ENCODE measurements at places on chromosomes 11 and 22. TPM values are rescaled to one million over a fixed set of nuclear protein-coding genes. Genes with fewer than 3 reads are reported as not detected.

The RFPL3 gene
- total RNA-seq, result not detected

The THRSP gene
- not detected for total RNA-seq

The CSF2RB gene
- 0.98 TPM for total RNA-seq

The MIAT gene
- total RNA-seq, result 0.72 TPM

The OR5B21 gene
- total RNA-seq, result not detected

The SMDT1 gene
- total RNA-seq, result 8.0 TPM

The MLC1 gene
- total RNA-seq, result not detected

The MMP10 gene
- total RNA-seq, result 3.6 TPM

The ACRV1 gene
- total RNA-seq, result not detected

The HPS5 gene
- 43.3 TPM for total RNA-seq

The C11orf52 gene
- not detected for total RNA-seq

- no peak for DNase-seq
Measured at GRCh38 chr11:97269527-97269926, 879.7 kb downstream of the JRKL start.

DNA sequence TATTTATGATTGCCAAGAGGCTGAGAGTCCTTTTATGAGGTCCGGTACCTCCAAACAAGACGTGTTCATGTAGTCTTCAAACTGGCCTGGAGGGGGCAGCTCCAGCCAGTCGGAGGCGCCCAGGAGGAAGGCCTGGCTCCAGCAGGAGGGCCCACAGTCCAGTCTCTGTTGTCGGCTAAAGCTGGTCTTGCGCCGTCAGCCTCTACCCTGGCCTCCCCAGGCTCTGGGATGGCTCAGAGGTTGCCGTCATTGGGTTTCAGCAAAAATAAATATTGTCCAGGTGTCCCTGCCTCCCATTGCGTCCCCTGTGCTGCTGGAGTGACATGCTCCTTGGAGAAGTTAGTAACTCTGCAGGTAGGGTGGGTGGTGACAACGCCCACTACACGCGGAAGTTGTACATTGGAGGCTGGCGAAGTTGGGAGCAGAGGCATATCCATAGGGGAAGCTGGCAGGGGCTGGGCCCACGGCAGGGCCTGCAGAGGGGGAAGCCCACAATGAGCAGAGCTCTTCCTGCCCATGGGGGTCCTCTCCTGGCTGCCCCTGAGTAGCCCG lies 1.0 kb upstream of the SLC25A1 start:
- DNase-seq, result peak; percentile 85

GRCh38 chr11:73468590-73469161 lies 92.5 kb downstream of the RELT start:
- no peak for DNase-seq

GRCh38 chr11:119550053-119550752 lies 127.2 kb upstream of the THY1 start:
- peak; percentile 62 for DNase-seq

GRCh38 chr11:504053-504993 lies 2.7 kb downstream of the RNH1 start:
- peak; percentile 82 for DNase-seq

DNA sequence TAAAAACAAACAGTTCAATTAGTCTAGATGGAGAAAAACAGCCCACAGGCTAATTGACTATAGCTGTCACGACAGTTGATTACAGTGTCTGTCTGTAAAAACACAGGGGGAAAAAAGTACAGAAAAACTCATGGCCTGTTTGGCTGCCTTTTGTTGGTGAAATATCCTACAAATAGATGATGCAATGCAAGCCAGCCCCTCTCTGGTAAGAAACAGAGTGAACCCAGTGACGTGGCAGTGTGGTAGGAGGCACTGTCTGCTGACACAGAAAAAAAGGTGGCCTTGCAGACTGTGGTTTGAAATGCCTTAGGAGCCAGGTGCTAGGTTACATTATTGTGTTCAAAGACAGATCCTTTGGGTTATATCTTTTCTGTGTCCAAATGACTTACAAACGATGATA lies 431.4 kb upstream of the CCDC90B start:
- DNase-seq, result no peak

DNA sequence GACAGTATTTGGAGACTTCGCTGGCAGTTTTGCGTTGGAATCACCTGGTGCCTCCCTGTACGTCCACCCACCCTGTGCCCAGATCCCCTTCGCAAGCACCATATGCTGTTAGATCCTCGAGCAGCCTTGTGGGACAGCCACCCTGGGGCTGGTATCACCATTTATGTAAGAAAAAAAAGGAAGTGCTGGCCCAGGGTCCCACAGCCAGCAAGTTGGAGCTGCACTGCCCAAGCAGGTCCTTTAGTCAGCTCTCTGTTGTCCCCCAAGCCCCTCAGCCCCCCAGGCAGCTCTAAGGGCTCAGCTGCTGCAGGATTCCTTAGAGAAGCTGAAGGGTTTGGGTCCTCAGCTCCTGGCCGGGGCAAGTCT lies 80.3 kb downstream of the FBLN1 start:
- no peak for DNase-seq

DNA sequence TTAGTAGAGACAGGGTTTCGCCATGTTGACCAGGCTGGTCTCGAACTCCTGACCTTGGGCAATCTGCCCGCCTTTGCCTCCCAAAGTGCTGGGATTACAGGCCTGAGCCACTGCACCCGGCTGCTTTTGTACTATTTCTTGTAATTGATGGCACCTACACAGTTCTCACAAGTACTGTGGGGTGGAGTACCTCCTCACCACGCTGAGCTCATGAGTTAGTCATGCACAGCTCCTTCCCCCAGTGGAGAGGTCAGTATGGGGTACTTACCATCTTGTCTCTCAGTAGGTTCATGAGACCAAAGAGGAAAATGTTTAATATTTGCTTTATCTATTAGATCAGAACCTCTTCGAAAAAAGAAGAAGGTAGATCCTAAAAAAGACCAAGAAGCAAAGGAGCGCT lies 2.1 kb downstream of the MRPL40 start:
- no peak for DNase-seq

DNA sequence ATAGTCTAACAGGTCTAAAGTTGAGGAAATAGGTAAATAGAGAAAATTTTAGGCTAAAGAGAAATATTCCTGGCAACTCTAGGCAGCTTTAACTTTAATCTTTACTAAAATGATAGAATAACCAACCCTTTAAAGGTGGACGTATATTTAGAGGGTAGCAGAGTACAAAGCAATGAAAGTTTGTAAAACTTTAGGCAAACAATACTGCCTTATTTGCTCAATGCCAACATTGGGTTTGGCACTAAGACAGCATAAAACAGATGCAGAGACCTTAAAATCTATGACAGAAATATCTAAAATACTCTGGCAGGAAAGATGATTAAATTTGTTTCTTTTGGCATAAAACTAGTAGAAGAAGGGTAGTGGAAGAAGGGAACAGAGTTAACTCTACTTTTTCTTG lies 70.7 kb downstream of the EMSY start:
- peak; percentile 43 for DNase-seq

- peak; percentile 58 for DNase-seq
Measured at GRCh38 chr11:61587541-61587941, 6.7 kb upstream of the SYT7 start.

- DNase-seq, result no peak
Measured at GRCh38 chr11:87258171-87258833, 220.6 kb downstream of the TMEM135 start.

DNA sequence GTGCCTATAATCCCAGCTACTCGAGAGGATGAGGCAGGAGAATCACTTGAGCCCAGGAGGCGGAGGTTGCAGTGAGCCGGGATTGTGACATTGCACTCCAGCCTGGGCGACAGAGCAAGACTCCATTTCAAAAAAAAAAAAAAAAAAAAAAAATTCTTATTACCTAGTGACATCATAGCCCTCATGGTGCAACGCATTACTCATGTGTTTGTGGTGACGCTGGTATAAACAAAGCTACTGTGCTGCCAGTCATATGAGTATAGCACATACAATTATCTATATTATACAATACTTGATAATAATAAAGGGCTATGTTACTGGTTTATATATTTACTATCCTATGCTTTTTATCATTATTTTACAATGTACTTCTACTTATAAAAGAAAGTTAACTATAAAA lies 41.2 kb downstream of the OR2AT4 start:
- DNase-seq, result no peak

GRCh38 chr11:60985991-60986915 lies 14.8 kb downstream of the CD6 start:
- DNase-seq, result peak; percentile 33

DNA sequence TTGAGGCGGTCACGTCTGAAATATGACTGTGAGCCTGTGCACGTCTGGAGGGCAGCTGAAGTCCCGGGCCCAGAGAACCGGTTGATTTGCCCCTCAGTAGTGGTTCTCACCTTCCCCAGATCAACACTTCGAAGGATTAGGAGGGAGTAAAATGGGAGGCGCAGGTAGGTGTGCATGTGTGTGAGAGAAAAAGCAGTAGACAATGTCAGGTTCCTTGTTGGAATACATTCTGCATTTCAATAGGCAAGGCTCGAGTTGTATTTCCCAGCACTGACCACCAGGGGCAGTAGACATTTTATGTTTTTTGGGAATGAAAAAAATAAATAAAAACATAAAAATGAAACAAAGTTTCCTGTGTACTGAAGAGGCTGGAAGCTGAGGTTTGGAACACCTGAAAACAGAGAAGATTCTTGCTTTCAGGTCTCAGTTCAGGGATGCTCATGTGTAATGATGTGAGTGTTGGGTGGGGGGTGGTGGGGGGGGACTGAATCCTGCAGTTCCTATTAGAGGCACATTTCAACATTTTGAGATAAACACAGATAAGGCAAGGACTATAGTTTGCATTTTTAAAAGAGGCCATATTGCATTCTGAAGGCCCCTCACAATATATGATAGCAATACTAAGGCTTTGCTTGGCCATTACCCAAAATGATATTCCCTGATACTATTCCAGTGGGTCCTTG lies 333.9 kb downstream of the CADM1 start:
- DNase-seq, result peak; percentile 10

- peak; percentile 7 for DNase-seq
Measured at GRCh38 chr22:43275545-43276317, 67.4 kb downstream of the SCUBE1 start.

DNA sequence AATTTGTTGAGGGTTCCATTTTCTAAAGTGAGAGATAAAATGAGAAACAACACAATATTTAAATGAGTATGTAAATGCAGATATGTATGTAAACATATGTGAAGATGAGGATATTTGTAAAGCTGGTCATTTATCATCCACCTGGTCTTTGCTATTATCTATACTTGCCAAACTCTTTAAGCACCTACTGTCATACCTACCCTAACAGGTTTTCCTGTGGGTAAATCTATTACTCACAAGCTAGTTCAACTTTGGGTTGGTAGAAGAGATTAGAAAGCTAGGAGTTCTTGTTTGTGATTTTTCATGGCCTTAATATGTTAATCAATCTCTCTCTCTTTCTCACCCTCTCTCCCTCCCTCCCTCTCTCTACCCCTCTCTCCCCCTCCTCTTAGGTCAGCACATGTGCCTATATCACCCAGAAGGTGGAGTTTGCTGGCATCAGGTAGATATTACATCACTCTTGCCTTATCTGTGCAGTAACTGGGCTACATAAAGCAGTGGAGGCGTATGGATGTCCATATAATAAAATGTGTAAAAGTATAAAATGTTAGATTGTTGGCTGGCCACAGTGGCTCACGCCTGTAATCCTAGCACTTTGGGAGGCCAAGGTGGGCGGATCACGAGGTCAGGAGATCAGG lies 14.7 kb downstream of the DEPDC5 start:
- no peak for DNase-seq

- DNase-seq, result no peak
Measured at GRCh38 chr11:119537306-119538253, 114.6 kb upstream of the THY1 start.

GRCh38 chr22:50299785-50300619 lies 7.4 kb downstream of the PLXNB2 start:
- DNase-seq, result no peak

DNA sequence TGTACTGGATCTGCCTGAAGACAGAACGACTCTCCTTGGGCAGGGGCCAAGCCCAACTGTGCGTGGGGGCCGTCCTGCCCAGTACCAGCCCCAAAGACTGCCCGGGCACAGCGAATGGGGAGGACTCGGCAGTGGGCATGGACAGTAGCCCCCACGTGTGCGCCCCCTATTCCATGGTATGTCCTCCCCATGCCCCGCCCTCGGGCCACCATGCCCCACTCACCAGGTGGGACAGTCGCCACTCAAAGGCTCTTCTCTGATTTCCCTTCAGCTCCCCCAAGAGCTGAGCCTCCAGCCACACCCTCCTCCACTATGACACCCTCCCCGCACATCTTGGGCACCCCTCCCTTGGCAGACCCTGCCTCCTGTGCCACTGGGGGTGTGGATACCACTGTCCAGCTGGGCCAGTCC lies 43.5 kb downstream of the GNB1L start:
- no peak for DNase-seq

- no peak for DNase-seq
Measured at GRCh38 chr11:96315476-96315875, 27.5 kb downstream of the MAML2 start.

DNA sequence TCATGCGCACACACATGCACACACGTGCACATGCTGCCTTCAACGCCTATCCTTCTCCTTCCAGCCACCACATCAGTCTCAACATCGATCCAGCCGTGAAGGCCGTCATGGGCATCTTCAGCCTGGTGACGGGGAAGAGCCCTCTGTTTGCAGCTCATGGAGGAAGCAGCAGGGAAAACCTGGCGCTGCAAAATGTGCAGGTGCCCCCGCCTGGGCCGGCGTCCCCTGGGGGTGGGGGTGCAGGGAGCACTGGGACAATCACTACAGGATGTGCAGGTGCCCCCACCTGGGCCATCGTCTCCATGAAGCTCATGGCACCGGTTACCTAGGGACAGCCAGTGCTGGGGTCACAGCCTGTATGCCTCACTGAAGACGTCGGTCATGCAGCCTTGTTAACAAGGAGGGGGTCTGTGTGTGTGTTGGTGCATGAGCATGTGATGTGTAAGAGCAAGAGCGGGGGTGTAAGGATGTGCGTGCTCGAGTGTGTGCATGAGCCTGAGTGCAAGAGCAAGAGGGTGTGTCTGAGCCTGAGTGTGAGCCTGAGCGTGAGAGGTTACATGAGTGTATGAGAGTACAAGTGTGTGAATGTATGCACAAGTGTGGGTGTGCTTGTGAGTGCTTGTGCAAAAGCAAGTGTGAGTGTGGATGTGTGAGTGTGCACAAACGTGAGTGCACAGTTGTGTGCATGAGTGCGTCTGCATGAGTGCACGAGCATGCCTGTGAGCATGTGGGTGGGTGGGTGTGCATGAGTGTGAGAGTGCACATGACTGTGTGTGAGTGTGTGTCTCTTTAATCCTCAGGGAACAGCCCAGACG lies 31.5 kb downstream of the NADSYN1 start:
- DNase-seq, result no peak

DNA sequence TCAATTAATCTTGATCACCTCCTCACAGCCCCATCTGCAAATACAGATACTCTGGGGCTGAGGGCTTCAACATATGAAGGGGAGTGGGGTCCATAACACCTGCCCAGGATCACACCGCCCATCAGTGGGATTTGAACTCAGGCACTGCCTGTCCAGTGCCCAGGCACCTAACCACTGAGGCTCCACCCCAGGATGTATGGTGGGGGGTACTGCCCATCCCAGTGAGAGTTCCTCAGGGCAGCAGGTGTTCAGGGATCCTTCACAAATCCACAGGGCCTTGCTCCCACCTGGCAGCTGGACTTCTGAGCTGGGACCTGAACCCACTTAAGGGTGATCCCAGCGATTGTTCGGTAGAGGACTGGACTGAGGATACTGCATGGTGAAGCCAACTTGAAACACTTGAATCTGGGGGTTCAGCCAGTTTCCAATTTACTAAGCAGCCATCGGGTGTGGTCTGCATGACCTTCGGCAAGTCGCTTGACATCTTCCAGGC lies 33.3 kb downstream of the PRDM11 start:
- DNase-seq, result no peak

GRCh38 chr11:6411594-6412031 lies 7.3 kb downstream of the APBB1 start:
- DNase-seq, result no peak
